Fibroblast of villous mesenchyme (primary cell): ENCODE measurements at places on chromosomes 16 and 17. TPM values are rescaled to one million over a fixed set of nuclear protein-coding genes. Genes with fewer than 3 reads are reported as not detected.

DNA sequence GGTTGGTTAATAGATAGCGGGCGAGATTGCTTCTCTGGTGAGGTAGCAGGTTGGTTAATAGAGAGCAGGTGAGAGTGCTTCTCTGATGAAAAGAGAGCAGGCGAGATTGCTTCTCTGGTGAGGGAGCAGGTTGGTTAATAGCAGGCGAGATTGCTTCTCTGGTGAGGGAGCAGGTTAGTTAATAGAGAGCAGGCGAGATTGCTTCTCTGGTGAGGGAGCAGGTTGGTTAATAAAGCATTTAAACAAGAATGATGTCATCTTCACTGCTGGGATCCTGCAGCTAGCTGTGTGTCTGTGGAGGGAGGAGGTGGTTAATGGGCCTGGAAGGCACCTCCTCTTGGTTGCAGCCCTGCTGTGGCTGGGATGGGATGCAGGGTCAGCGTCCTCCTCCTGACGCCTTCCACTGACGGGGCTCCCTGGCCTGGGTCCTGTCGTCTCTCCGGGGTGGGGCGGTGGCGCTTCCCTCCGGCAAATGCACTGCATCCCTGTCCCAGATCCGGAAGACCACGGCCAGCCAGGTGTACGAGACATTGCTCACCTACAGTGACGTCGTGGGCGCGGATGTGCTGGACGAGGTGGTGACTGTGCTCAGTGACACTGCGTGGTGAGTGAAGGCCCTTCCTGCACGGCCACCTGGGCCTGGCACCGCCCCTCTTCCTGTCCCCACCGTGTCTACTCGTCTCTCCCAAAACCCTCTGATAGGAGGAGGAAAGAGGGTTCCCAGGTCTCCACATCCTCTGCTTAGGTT, 99.2 kb upstream of the ZNF750 start:
- no peak for DNase-seq

Gene TIMP2
- total RNA-seq = 157 and 189 TPM in 2 replicates

Gene NAGS
- 0.43 and 0.64 TPM in 2 replicates for total RNA-seq

DNA sequence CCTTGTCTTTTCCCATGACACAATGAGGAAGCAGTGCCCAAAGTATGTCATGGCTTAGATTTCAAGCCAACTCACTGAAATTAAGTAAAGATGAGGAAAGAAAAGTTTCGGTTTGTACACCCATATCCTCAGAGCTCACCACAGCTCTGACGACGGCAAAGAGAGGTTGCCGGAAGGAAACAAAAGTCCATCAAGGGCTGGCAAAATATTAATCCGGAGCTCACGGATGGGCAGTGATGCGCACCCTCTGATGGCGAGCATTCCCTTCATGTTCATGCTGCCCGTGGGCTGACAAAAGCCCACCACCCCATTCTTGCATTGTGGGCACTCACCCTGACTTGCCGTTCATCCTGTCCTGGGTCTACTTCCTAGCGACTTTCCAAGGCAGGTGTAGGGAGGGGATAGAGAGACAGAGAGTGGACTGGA, 103.1 kb downstream of the SOX9 start:
- DNase-seq = no peak

Gene TMC8
- total RNA-seq = not detected in 2 replicates

- no peak for DNase-seq
Observed at GRCh38 chr16:69511651-69512050, 54.1 kb upstream of the NFAT5 start.

Gene HYDIN
- total RNA-seq = under 0.01 and 2.3 TPM in 2 replicates

Gene TP53TG3B
- 0.32 TPM in 1 of 2 replicates, not detected in the other for total RNA-seq

DNA sequence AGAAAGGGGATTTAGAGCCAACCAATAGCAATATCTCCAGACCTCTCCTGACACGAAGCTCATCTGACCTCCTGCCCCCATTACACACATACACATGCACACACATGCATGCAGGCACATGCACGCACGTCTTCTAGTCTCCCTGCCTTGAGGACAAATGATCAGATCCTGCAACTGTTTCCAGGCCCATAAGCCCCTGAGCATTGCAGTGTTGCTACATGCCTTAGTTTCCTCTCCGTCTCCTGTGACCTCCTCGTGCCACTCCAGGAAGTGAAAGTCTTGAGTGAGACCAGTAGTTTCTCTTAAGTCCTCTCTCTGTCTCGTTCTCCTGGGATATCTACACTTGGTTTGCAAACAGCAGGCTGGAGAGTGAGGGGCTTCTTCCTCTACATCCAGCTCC, 8.2 kb downstream of the CIITA start:
- DNase-seq = no peak

Gene MEOX1
- 2.9 and 6.0 TPM in 2 replicates for total RNA-seq

DNA sequence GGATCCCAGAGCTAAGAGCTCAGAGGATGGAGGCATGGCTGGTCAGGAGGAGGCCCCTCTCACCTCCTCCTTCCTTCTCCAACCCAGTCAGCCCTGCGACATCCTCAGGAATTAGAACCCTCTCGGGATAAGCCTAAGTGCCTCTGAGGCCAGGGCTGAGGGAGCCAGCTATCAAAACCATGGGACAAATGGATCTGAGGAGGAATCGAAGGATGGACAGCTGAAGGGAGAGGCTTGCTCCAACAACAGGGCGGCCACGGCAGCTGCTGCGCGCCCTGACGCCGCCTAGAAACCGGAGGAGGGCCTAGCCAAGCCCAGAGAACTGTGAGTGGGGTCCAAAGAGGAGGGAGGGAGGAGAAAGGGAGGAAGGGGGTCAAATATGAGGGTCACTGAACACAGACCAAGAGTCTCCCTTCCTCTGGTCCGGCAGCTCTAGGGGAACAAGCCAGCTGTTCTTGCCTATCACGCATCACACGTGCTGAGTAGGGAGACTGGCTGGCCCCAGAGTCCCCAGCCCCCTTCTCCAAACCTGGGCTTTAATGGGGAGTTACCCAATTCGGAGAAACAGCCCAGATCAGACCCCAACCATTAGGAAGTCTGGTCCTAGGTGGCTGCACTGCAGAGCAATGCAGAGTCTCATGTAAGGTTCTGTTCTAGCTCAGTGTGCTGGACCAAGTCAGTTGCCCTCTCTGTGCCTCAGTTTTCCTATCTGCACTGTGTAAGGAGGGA, 5.9 kb upstream of the HOXB13 start:
- no peak for DNase-seq

Gene ABCC12
- total RNA-seq = under 0.01 TPM in 1 of 2 replicates, not detected in the other

DNA sequence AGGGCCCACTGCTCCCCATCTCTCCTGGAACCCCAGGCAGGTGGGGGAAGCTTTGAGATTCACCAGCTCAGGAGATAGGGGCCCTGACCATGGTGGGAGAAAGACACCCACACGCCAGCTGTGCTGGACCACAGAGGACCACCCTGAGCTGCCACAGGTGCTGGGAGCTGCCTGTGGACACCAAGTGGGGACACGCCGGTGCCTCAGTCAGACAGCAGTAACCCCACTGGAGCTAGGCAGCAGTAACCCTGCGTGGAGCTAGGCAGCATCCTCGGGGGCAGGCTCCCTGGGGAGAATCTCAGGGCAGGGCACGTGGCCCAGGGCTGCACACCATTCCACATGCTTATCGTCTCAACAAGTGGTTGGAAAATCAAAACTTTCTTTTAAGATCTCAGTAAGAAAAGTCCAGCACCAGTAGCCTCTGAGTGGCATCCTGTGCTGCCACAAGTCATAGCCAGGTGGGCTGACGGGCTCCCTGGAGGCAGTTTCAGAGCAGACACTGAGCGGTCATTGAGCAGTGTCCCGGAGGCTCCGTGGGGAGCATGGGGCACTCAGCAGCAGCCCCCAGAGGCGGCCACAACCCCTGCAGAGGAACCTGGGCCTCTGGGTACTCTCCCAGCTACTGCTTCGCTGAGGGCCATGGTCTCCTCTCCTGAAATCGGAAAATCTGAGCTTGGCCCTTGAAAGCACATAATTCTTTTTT, 8.0 kb upstream of the HEXD start:
- DNase-seq = no peak

- DNase-seq = no peak
Observed at GRCh38 chr16:15613676-15614075, 29.3 kb downstream of the MARF1 start.

Gene KRTAP4-5
- total RNA-seq = not detected in 2 replicates

DNA sequence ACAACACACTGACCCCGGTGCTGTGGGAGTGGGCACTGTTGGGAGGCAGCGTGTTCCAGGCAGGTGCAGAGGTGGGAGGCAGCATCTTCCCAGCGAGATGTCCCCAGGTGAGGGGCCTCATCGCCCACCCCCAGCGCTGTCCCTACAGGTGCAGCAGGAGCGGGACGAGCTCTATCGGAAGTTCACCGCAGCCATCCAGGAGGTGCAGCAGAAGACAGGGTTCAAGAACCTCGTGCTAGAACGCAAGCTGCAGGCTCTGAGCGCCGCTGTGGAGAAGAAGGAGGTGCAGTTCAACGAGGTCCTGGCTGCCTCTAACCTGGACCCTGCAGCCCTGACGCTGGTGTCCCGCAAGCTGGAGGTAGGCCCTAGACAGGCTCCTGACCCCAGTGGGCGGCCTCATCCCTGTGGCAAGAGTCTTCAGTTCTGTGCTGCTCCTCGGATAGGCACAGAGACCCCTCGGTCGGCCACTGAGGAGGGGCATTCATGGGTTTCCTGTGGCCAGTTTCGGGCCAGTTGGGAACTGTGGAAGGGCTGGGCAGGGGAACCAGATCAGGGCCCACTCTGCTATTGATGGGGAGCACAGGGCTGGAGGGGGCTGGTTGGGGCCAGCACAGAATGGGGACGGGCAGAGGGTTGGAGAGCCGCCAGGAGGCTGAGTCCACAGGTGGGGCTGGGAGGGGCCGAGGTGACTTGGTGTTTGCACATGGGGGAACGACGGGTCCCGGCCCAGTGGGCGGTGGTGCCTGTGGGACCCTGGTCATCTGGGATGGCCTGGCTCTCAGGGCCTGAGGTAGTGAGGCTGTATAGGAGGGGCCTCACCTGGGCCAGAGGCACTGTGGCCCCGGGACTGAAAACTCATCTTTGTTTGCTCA, 21.1 kb upstream of the DBNDD1 start:
- no peak for DNase-seq

GRCh38 chr17:17419166-17419565, 57.6 kb upstream of the MED9 start:
- no peak for DNase-seq

- peak; percentile 51 for DNase-seq
Observed at GRCh38 chr17:77882481-77883212, 75.9 kb upstream of the TNRC6C start.

DNA sequence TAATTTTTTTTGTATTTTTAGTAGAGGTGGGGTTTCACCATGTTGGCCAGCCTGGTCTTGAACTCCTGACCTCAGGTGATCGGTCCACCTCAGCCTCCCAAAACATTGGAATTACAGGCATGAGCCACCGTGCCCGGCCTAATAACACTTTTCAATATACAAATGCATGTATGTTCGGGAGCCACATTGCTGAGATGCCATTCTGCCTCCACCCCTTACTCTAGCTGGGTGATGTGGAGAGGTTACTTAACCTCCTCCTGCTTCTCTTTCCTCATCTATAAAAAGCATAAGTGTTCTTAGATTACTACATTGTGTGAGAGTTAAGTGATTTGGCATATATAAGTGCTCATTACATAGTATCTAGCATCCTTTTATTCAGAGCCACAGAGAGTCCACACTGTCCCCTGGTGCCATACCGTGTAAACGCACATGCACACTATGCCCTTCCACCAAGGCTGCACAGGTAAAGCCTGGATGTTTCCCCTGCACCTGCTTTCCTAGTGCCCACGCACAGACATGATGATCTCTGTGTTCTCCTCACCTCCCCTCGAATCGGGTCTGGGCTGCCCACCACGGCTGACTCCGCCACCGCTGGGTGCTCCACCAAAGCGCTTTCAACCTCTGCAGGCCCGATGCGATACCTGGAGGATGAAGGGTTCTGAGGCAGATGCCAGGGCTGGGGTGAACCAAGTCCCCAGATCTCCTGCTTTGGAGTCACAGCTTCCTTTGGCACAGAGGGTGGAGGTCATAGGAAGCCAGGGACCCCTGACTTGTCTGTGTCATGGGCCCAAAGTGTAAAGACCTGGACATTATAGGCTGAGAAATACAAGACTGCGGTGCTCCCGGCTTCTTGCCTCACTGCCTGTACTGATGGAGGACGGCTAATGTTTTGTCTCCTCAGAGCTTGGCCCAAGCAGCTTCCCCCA, 49.0 kb upstream of the ACSM2B start:
- no peak for DNase-seq

GRCh38 chr17:57809879-57810278, 40.0 kb downstream of the MRPS23 start:
- DNase-seq = no peak

- no peak for DNase-seq
Observed at GRCh38 chr17:74466111-74466827, at the start of gene CD300A. Gene CD300A (plus strand): TSS chr17:74466634. CDS start chr17:74466704, 70 bp downstream.

GRCh38 chr17:38739305-38739704, 8.8 kb downstream of the PCGF2 start:
- no peak for DNase-seq

Gene KIAA0753
- total RNA-seq = 16.1 and 23.3 TPM in 2 replicates

- peak; percentile 16 for DNase-seq
Observed at GRCh38 chr17:51258756-51259563, 889 bp downstream of the MBTD1 start.

DNA sequence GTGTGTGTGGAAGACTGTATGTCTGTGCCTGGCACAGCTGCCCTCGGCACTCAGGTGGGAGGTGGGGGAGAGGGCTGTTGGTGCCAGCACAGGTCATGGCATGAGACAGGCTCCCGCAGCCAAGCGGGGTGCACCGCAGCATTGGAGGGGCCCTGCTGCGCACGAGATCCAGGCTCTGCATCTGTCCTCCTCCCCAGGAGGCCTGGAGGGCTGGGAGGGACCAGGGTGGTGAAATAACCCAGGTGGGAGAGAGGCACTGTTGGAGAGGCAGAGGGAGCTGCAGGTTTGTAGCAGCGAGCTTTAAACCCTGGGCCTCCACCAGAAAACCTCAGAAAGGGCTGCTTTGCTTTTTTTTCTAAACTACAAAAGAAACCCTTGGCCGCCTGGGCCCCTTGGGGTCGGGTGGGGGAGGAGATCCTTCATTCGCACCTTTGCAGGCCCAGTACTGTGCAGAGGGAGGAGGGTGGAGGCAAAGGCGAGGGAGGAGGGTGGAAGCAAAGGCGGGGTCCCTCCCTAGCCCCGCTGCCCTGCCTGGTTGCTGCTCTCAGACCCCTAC, 241.7 kb downstream of the SEC14L1 start:
- DNase-seq = no peak

DNA sequence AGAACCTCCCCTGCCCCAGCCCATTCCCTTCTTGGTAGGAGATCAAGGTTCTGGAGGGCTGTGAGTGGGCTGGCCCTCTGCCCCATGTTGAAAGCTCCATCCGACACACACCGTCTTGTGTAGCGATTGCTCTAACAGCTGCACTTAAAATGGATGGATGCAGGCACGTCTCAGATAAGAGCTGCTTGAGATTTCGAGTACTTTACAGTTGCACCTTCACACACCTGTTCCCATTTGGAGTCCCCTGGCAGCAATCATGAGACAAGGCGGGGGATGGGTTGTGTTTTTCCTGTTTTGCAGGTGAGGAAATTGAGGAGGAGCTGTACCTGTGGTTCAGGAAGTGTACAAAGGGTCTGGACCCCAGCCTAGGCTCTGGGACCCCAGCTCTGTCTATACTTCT, 25.6 kb upstream of the TAC4 start:
- no peak for DNase-seq
